Left ventricle myocardium inferior (tissue), 1 donor: ENCODE measurements at places on chromosomes 7 and 10. TPM values are rescaled to one million over a fixed set of nuclear protein-coding genes. Genes with fewer than 3 reads are reported as not detected.

The SLC18A2 gene
- total RNA-seq = 0.05 TPM

The CPVL gene
- total RNA-seq = 86.3 TPM

The PSMG3 gene
- 11.2 TPM for total RNA-seq

The JCAD gene
- 23.5 TPM for total RNA-seq

The SPDYE9 gene
- not detected for total RNA-seq

GRCh38 chr10:126568809-126569385, 101.6 kb downstream of the C10orf90 start:
- peaks cover 54% of the 10 kb centered on the region for H3K27me3 ChIP-seq
- H3K27ac ChIP-seq = no peak overlapping the region
- DNase-seq = no peak

GRCh38 chr7:30915005-30915601, 3.5 kb downstream of the AQP1 start:
- peak overlapping the region; percentile 92 for H3K27ac ChIP-seq
- no peak for DNase-seq
- no peaks in the 10 kb centered on the region for H3K36me3 ChIP-seq
- H3K4me3 ChIP-seq = peak overlapping the region; percentile 70
- peaks cover 100% of the 10 kb centered on the region for H3K4me1 ChIP-seq

GRCh38 chr7:22935269-22935668, 78.7 kb downstream of the HYCC1 start:
- H3K4me1 ChIP-seq = peaks cover 13% of the 10 kb centered on the region
- H3K27ac ChIP-seq = no peak overlapping the region
- no peak for DNase-seq
- no peaks in the 10 kb centered on the region for H3K27me3 ChIP-seq
- H3K36me3 ChIP-seq = peaks cover under 1% of the 10 kb centered on the region
- no peak overlapping the region for H3K4me3 ChIP-seq

DNA sequence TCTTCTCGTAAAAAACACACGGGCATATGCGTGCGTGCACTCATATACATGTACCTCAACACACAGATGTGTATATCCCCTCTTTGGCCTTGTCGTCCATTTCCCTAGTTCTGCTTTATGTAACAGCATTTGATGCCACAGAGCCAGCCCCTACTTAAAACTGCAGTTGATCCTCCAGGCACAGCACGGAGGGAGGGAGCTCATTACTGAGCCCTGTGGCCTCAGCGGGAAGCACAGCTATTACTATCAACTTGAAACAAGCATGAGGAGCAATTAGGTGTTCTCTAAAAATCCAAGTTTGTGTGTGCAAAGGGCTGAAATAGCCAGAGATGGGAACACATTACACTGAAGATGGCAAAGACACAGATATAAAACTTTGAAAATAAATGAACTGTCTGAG, 580.9 kb downstream of the GLRX3 start:
- H3K27ac ChIP-seq = no peak overlapping the region
- H3K4me1 ChIP-seq = no peaks in the 10 kb centered on the region
- H3K36me3 ChIP-seq = no peaks in the 10 kb centered on the region
- no peak for DNase-seq
- H3K27me3 ChIP-seq = peaks cover 61% of the 10 kb centered on the region

- no peak overlapping the region for H3K27ac ChIP-seq
- H3K4me1 ChIP-seq = peaks cover 44% of the 10 kb centered on the region
- peaks cover 8% of the 10 kb centered on the region for H3K36me3 ChIP-seq
- H3K4me3 ChIP-seq = no peak overlapping the region
- DNase-seq = no peak
These were observed 214.7 kb downstream of the CELF2 start for GRCh38 chr10:11232222-11232961.

DNA sequence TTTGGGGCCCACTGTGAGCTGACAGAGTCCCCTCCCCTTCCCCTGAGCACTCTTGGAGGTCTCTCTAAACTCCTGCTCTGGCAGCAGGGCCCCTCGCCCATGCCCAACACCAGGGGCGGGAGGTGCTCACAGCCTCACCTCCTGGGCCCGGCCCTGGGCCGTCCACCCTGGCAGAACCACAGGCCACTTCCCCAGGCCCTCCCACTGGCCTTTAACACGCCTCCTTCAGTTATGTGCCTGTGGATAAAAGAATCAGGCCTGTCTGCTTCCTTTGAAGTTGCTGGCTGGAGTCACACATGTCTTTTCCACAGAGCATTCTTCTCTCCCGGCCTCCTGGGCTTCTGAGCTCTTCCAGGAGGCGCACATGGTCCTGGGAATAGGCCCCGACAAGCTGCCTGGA, 10.2 kb downstream of the MYL10 start:
- H3K4me3 ChIP-seq = no peak overlapping the region
- H3K4me1 ChIP-seq = no peaks in the 10 kb centered on the region
- no peak for DNase-seq

- H3K36me3 ChIP-seq = no peaks in the 10 kb centered on the region
- no peak overlapping the region for H3K4me3 ChIP-seq
- no peak overlapping the region for H3K27ac ChIP-seq
These were observed 222.3 kb upstream of the IGFBP3 start for GRCh38 chr7:46143421-46143820.
